NCI-H1694 treated with DMSO at 0.1 percent for 48 hours (cell line): ENCODE measurements at places on chromosomes 7 and 10.

DNA sequence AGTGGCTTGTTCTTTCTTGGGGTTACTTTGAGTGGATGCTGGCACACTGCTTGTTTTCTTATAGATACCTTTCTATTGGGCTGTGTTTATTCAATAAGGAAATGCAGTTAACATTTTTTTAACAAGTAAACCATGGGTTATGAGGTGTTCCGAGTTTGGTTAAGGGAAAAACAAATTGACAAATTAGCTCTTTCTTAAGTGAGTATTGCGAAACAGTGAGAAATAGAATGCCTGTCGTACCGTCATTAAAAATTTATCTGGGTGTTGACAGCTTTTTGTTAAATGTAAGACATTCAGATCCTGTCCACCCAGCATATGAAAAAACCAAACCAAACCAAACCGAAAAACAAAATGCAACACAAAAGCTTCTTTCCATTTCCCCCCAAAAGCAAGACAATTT is 6.2 kb downstream of the CUX1 start:
- DNase-seq = no peak

DNA sequence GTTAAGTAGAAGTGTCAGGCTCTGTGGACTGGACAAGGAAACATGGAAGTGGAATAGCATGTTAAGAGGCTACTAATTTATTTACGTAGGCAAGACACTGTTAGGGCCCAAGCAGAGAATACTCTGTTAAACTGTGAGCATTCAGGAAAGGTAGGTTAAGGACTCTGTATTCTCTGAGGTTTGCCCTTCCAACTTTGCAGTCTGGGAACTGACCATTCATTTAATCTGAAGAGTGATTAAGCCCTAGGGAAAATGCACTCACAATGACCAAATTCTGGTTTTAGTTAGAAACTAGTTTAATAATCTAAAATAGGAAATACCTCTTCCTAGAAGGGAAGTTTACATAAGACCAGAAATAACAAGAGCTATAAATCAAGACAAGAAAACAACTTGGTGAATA is 266.6 kb downstream of the SUGCT start:
- DNase-seq = no peak

DNA sequence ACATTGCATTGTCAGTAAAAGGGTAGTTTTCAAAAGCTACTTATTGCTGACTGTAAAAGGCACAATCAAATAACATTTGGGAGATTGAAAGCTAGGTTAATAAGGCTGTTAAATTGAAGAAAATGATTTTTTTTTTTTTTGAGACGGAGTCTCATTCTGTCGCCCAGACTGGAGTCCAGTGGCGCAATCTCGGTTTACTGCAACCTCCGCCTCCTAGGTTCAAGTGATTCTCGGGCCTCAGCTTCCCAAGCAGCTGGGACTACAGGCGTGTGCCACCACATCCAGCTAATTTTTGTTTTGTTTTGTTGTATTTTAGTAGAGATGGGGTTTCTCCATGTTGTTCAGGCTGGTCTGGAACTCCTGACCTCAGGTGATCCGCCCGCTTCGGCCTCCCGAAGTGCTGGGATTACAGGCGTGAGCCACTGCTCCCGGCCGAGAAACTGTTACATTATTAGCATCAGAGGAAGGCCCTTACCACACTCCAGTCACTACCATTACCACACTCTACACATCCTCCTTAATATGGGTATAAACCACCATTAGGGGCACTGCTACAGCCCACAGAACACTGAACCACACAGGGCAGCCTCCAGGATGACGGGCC is 1.0 kb downstream of the CYP51A1 start:
- no peak for DNase-seq

GRCh38 chr10:22705527-22705926 is 8.9 kb downstream of the PIP4K2A start:
- DNase-seq = no peak

DNA sequence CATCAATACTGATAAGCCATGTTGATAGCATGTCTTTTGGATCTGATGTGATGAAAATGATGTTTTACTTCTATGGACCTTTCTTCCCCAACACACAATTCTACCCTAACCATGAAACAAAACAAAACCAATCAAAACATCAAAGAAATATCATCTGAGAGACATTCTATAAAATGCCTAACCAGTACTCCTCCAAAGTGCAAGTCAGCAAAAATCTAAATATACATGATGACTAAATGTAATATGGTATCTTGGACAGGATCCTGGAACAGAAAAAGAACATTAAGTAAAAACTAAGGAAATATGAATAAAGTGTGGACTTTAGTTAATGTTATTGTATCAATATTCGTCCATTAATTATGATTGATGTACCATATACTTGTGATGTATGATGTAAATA is 625.1 kb downstream of the MAGI2 start:
- no peak for DNase-seq
